SK-N-SH (cell line): ENCODE measurements at places on chromosomes 7 and 10. TPM values are rescaled to one million over a fixed set of nuclear protein-coding genes. Genes with fewer than 3 reads are reported as not detected.

CFAP69 gene
- polyA plus RNA-seq, result 2.3 and 2.8 TPM in 2 replicates

NDUFB2 gene
- polyA plus RNA-seq, result 1,154 and 1,214 TPM in 2 replicates

PAX4 gene
- polyA plus RNA-seq, result not detected in 2 replicates

BHLHA15 gene
- polyA plus RNA-seq, result 0.10 TPM in 1 of 2 replicates, not detected in the other

MMP21 gene
- polyA plus RNA-seq, result 0.02 TPM in 1 of 2 replicates, not detected in the other

GRCh38 chr10:59682986-59683937 is 26.4 kb downstream of the SLC16A9 start:
- DNase-seq, result no peak

DNA sequence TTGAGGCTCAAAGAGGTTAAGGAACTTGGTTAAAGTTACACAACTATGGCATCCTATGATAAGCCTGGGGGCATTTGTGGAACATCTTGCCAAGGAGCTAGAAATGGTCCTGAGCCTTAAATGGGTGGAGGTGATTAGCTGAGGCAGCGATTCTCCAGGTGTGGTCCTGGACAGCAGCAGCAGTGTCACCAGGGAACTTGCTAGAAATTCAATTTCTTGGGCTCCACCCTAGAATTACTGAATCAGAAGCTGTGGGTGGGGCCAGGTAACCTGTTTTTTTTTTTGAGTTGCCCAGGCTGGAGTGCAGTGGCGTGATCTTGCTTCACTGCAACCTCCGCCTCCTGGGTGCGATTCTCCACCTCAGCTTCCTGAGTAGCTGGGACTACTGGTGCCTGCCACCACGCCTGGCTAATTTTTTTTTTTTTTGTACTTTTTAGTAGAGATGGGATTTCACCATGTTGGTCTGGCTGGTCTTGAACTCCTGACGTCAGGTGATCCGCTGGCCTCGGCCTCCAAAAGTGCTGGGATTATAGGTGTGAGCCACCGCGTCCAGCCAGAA is 13.1 kb downstream of the RPS24 start:
- no peak for DNase-seq

GRCh38 chr10:55852900-55853299 is 508.2 kb downstream of the ZWINT start:
- no peak for DNase-seq

- no peak for DNase-seq
Observed at GRCh38 chr10:71766717-71767419, 6.5 kb downstream of the VSIR start.

DNA sequence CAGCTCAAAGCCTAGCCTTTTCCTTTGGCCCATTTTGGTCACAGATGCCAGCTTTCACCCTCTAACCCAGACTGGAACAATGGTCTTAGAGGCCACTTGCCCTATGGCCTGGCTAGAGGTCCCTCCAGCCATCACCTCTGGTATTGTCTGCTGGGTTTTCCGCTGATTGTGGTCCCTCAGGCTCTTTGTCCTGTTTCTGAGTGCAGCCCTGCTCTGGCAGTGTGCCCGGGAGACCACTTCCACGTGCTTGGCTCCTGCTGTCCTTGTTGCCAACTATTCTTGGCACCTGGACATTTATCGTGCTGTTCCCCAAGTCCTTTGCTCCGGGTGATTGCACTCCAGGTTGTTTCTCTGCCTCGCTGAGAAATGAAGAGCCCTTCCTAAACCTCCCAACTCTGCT is 53.3 kb upstream of the FAM180A start:
- no peak for DNase-seq

DNA sequence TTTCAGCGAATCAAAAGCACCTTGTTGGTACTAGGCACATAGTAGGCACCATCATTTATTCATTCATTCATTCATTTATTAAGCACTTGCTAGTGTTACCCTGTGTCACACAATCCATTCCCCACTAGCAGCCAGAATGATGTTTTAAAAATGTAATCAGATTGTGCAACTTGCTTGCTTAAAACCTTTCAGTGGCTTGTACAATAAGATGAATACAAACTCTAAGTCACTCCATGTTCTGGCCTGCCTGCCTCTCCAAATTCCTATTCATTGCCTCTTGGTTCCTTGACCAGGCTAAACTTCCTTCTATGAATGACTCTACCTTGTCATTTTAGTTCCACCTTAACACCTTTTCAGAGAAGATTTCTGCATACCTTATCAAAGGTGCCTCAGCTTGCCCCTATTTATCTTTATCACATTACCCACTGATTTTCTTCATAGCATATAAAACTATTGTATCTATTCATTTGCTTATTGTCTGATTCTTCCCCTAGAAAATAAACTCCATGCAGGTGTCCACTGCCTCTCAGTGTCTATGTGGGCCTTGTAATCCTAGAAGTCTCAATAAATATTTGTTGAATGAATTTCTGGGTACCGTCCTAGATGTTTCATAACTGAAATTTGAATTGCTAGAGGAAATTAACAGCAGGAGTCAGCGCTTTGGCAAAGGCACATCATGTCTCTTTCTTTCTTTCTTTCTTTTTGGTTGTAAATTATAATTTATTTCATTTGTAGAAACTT is 169.5 kb downstream of the TMEM26 start:
- DNase-seq, result no peak

- DNase-seq, result no peak
Observed at GRCh38 chr10:80081026-80081425, 2.6 kb downstream of the TMEM254 start.

- DNase-seq, result no peak
Observed at GRCh38 chr7:27686315-27686714, 23.6 kb upstream of the HIBADH start.

DNA sequence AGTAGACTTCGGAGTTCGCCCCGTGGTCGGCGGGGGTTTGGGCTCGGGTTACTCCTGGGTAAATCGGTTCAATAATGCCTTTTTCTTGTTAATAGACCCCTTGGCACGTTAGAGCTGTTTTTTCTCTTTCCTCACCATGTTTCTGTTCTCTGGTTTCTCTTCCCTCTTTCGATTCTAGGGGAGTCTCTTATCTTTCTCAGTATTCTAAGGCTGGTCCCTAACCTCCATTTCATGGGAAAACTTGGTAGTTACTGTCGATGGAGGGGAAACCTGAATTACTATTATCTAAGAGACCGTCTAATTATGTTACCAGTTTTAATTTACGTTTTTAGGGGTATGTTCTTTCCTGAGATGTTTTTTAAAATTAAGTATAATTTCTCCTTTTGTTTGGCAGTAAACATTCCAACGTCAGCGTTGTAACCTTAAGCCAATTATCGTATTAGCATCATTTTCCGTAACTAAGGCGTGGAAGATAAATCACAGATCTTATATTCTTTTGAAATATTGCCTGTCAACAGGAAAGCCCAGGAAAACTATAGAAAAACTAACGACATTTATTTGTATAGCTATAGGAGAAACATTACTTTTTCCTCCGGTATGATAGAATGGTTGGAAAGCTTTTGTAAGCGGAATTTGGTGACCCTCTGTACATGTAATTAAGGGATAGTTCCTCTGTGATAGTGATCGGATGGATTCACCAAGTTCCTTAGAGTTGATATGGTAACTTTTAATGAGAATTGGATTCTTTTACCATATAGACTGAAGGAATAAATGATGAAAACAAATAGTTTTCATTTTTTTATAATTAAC is 847 bp downstream of the BTAF1 start:
- no peak for DNase-seq

- DNase-seq, result peak; percentile 76
Observed at GRCh38 chr10:117442944-117443685, 67.9 kb upstream of the PDZD8 start.

DNA sequence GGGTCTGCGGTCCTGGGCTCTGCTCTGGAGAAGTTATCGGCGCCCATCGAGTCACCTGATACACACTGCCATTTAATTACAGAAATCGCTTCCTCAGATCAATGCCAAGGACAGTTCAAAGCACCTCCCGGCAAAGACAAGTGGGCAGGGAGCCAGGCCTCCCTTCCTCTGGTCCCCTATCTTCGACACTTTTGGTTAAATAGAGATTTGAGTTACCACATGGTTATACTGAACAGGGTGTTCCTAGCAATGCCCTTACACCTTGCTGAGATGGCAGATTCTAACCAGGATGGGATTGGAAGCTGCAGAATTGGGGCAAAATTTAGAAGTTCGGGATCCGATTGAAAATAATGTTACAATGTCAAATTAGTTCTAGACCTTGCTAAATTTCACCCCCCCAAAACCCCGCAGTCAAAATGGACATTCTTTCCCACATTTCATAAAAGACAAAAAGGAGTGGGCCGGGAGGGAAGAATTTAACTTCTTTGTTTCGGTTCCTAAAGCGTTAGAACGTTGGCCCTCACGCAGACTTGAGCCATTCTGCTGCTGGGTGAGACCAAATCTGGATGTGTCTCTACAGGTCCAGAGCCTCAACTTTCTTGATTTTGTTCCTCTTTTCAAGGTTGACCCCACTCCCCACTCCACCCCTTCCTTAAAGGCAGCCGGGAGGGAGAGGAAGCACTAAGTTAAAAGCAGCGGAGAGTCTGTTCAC is 2.2 kb upstream of the DLX5 start:
- DNase-seq, result no peak

DNA sequence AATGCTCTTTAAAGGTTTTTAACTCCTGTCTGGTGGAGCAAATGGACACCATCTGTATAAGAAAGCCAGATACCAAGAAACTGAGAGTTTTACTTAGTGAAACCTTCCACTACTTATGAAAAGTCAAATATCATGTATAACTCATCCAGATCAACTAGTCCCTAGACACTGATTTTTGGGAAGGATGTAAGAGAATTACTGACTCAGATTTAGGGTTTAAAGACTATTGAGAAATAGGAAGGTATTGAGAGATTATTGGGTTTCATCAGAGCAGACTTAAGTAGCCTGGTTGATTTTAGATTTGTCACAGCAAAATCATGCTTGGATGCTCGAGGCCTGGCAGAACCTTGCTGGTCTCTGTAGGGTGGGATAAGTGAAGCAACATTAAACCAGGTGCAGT is 3.1 kb downstream of the CSTF2T start:
- DNase-seq, result no peak

GRCh38 chr7:90660819-90661218 is 64.7 kb downstream of the CDK14 start:
- no peak for DNase-seq

DNA sequence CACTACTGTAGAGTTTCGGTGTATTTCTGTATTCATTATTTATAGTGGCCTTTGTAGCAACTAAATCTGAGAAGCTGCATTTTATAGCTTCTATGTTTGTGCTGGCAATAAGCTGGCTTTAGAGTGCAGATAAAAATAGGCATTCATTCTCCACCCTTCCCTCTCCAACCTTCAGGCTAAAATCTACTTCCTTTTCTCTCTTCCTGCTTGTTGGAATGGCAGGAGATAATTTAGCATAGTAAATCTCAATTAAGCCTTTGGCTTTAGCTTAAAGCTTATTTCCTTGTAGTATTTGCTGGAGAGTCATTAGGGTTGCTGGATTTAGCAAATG is 58.5 kb downstream of the CPVL start:
- no peak for DNase-seq

GRCh38 chr10:5999440-6000165 is 22.3 kb upstream of the IL15RA start:
- no peak for DNase-seq
